Suppressor macrophage treated with lipopolysaccharide for 1 hour (primary cell): ENCODE measurements at places on chromosomes 2 and 18.

GRCh38 chr2:145748927-145749326 lies 1229.0 kb upstream of the ZEB2 start:
- no peak for DNase-seq

- DNase-seq = peak; percentile 52
Observed at GRCh38 chr18:73688851-73689711, 458.6 kb downstream of the FBXO15 start.

DNA sequence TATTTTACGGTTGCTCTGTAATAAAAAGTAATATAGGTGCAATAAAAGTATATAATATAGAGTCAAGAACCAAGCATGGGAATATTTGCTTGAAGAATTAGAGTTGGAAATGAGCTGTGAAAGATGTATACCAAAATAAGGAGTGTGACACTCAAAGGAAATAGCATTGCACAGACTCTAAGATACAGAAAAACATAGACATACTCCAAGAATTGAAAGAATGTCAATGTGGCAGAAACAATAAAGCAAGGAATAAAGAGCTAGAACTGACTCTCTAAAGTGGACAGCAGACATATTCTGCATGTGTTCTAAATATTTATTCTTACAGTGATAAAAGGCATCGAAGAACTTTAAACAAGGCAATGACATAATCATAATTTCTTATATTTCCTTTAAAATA lies 561.1 kb upstream of the SETBP1 start:
- DNase-seq = no peak

GRCh38 chr2:120436885-120437603 lies 91.1 kb downstream of the INHBB start:
- DNase-seq = peak; percentile 50

DNA sequence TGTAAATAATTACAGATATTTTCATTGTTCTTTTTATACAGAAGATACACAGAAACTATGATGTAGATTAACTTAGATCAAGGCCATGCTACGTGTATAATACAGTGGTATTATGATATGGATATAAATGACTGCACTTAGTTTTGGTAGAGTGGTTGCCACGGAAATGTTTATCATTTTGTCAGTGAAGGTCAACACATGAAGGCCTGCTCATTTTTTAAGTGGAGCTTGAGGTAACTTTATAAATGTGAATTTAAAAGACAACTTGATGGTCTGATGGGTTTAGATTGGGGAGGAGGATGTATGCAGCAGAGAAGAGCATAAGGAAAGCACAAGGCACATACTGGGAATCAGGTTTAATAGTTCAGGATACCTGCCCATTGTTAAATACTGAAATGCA lies 14.4 kb upstream of the BBS5 start:
- no peak for DNase-seq

DNA sequence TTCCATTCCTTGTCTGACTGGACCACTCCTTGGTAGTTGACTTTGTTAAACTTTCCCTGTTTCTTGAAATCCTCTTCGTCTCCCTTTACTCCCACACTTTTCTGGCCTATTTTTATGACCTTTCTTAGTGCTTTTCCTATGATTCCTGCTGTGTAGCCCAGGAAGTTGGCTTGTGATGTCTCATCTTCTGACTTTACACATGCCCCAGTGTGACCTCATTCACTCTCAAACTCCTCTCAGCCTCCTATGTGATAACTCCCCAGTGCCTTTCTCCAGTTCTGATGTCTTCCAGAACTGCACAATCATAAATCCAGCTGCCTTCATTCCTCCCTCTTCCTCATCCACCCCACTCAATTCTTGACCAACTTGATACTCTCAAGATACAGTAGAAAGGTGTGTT lies 407.6 kb downstream of the TGIF1 start:
- DNase-seq = no peak

GRCh38 chr2:75021672-75022071 lies 63.2 kb downstream of the POLE4 start:
- no peak for DNase-seq

- DNase-seq = no peak
Observed at GRCh38 chr18:57251747-57252146, 100.6 kb upstream of the ST8SIA3 start.

DNA sequence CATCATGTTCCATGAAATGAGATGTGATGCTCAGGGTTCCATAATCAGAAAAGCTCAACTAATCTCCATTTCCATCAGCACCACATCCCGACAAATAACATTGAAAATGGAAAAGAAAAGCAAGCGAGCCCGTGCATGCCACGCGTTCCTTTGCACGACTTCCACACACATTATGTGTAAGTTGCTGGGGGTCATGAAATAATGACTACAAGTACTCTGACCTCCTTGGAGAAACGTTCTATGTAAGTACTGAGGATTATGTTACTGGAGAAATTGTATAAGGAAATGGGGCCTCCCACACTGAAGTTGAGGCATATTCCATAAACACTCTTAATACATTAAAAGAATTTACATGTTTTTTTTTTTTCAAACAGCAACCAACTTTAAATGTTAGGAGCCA lies 38.3 kb downstream of the CCBE1 start:
- no peak for DNase-seq

GRCh38 chr2:241358470-241358869 lies 2.4 kb downstream of the FARP2 start:
- peak; percentile 92 for DNase-seq

- no peak for DNase-seq
Observed at GRCh38 chr2:32489061-32489460, 132.2 kb downstream of the BIRC6 start.

DNA sequence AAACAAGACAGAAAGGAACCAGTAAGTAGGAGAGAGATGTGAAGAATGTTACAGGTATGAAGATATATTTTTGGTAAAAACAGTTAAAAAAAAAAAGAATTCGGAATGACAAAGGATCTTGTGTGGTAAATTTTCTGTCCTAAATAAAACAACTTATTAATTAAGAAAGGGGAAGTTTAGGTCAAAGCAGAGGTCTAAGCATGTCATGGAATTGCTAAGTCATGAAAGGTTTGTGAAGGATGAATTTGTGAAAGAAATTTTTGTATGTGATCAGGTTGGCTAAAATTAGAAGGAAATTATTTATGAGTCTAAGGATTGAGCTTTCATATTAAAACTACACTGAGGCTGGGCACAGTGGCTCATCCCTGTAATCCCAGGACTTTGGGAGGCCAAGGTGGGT lies 11.1 kb upstream of the ALPG start:
- no peak for DNase-seq

GRCh38 chr2:42863320-42863719 lies 70.9 kb upstream of the HAAO start:
- DNase-seq = no peak

DNA sequence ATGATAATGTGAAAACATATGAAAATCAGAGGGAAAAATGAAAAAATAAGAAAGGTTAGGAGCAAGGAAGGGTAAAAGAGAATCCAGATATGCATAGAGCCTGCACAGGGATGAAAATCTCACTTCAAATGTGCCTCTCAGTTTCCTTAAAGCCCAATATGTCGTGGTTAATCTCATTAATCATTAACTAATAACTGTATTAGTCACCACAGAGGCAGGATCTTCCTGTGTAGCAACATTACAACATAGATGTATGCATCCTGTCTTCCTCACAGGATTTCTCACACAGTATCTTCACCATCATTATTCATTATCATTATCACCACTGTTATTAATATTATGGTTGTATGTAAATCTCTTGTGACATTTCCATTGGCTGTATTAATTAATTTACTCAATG lies 361.2 kb upstream of the SOX11 start:
- DNase-seq = no peak

GRCh38 chr2:42848265-42848664 lies 55.9 kb upstream of the HAAO start:
- DNase-seq = no peak

DNA sequence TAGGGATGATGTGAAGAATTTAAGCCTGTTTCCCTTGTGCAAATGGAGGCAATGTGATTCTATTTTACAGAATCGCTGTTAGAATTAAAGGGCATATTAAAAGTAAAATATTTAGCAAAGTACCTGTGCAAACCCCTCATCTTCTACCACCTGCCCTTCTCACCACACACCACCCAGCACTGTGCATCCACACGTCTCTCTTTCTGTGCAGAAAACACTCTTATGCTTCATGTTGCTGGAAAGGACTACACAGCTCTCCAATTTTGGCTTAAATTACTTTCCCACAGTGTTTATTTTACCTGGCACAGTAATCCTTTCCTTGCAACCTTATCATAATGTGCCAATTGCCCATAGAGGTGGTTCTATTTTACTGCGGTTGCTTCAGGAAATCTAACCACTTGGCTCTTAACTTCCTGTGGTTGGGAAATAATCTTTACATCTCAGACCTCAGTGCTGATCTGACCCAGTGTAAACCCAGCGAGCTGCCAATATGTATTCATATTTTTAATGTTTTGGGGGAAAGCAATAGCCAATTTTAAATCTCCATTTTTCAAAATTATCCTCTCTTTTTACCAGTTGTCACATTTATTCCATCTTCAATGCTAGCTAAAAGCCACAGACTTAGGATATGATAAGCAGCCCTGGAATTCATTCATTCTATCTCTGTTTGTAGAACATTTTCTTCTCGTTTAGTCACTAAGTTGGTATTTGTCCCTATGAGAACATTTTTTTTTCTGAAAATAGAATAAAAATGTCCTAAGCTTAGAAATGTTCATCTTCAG lies 250.9 kb downstream of the DSEL start:
- no peak for DNase-seq

DNA sequence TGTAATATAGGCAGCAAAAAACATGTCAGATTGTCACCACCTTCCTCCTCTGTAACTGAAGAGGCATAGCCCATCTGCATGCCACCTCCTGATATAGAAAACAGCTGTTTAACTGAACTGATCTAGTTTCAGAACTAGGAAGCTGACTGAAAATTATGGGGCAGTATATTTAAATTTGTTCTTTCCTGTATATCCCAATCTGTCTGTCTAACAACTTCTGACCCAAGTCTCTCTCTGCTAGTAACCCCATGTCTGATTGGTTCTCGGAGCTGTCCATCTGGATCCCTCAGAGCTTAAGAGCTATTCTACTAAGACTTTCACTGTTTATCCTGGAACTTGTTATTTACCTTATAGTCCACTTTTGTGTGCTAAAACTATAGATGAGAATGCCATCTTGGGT lies 68.2 kb upstream of the SLC35G4 start:
- no peak for DNase-seq

DNA sequence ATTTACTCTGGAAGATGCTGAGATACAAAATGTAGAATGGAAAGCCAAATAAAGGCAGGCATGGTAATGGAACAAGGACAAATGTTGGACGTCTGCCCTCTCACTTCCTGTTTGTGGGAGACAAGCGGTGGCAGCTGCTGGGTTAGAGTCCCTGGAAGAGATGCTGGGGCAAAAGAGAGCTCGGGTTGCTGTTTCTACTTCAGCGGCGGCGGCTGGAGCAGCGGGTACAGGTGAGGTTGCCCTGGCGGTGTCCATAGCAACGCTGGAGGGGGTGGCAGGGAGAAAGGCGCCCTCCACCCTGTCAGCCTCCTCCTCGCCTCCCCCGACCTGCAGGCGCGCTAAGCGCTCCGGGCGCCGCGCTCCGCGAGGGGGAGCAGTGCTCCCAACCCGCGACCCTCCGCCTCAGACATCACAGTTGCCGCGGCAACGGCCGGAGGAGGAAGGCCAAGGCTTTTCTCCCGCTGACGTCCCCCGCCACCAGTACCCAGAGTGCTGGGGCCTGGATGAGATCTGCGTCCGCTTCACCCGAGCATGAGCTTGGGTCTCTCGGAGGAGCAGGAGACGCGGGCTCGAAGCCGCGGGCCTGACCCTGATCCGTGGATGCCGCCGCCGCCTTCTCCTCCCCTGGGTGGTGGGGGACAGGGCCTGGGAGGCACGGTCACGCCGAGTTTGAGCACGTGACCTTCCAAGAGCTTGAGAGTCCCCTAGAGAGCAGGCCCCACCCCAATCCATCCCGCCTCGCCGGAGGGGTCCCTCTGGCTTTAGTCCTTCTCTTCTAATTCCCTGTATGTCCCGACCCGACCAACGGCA lies 65.6 kb downstream of the NOL4 start:
- peak; percentile 1 for DNase-seq

- peak; percentile 53 for DNase-seq
Observed at GRCh38 chr18:76621782-76622495, 126.9 kb upstream of the ZNF516 start.

GRCh38 chr2:220163486-220163885 lies 536.1 kb downstream of the SLC4A3 start:
- DNase-seq = no peak

DNA sequence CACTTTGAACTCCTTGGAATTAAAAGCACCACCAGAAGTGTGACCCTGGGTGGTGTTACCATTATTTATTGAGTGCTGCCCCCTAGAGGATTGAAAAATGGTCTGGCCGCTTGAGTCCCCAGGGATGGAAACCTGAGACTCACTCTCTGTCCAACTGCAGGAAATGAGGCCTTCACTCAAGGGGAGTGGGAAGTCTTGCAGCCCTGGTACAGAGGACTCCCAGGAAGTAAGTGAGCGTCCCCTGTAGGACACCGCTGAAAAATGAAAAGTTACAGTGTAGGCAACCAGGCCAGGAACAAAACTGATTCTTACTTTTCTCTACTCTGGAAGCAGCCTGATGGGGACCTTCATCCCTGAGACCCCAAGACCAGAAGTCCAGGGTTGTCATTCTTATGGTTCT lies 2.2 kb upstream of the NRP2 start:
- DNase-seq = peak; percentile 85

DNA sequence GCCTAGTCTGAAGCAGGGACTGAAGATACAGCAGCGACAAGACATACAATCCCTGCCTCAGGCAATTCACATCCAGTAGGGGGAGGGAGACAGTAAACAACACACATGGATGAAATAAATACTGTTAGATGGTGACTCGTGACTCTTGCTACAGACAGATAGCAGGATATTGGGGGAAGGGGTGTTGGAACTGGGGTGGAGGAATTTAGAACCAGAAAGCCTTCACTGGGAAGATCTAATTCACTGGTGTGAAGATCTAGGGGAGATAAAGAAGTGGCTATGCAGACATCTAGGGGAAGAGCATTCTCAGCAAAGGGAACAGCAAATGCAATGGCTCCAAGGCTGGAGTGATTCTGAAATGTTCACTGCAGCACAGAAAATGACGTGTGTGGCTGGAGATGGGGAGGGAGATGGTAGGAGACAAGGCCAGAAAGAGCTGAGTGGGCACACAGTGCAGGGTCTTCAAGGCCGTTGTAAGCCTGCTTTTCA lies 52.6 kb upstream of the TMEM163 start:
- no peak for DNase-seq

DNA sequence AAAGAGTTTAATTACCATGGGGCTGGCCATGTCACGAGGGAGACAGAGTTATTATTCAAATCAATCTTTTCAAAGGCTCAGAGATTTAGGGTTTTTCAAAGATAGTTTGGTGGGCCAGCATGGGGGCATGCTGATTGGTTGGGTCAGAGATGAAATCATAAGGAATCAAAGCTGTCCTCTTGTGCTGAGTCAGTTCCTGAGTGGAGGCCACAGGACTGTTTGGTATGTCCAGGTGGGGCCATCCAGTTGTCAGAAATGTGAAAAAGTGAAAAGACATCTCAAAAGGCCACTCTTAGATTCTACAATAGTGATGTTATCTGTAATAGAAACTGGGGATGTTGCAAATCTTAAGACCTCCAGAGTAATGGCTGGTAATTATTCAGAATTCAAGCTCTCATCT lies 288.6 kb downstream of the EN1 start:
- DNase-seq = no peak

- no peak for DNase-seq
Observed at GRCh38 chr18:30415903-30416302, 626.6 kb downstream of the DSC3 start.
